ENCODE measurements at places on chromosomes 13 and 19.

- DNase-seq, result no peak
These were observed 20.7 kb downstream of the NDFIP2 start for GRCh38 chr13:79501538-79502232.

DNA sequence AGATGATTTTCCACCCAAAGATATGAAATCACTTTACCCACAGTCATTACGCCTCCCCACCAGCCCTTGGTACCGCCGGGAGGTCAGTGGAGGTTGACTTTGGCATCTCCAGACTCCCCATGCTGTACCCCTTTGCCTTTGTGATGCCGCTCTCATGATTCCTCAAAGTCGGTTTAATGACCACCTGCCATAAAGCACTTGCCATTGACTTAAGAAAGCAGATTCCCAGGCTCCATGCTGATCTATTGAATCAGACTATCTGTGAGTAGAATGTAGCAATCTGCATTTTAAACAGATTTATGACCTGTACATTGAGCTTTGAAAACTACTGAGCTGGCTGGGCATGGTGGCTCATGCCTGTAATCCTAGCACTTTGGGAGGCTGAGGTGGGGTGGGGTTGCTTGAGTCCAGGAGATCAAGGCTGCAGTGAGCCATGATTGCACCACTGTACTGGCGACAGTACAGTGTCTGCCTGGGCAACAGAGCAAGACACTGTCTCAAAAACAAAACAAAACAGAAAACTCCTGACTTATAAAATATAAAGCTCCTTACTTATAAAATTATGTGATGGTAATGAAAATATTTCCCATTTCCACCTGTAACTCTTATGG, 235.2 kb downstream of the KLF5 start:
- no peak for DNase-seq

DNA sequence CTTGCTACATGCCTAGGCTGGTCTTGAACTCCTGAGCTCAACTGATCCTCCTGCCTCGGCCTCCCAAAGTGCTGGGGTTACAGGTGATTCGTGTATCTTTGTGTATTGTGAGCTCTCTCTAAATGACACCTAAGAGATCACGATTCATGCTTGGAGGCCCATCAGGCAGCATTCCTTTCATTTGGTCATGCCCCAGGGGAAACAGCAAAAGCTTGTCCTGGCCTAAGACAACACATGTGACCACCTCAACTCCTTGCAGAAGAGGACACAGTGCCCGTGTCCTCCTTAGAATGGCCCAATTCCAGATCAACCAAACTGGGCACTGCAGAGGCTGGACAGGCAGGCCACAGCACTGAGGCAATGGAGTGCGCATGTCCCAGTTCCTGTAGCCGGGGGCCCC, 32.5 kb downstream of the ZC3H4 start:
- DNase-seq, result no peak

DNA sequence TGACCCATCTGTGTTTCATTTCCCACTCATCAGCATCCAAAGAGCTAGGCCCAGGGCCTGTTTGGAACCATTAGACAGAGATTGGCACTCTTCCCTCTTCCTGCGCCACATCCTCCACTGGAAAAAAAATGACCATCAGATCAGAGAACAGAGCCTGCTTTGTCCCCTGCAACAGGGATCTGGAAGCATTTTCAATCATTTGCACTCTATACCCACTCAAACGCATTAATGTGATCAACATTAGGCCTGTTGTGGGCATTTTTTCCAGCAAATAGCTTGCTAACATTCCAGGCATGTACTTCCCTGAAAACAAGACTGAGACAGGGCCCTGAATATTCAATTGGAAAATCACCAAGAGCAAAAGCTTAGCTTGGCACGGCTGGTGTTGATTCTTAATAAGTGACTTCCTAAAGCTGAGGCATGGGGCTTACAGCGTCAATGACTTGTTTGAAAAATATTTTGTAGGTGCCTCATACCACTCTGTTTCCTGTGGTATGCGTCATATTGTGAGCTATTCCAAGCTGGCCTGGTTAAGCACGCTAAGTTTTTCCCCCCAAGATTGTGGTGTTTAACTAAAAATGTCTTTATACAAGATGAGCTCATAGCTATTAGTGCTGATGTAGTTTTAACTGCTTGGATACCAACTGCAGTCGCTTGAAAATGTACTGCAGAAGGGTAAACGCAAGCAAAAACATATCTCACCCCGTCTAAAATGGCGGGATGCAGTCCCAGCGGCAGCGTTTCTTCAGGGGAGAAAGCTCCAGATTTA, 404.4 kb downstream of the SPRY2 start:
- DNase-seq, result no peak

DNA sequence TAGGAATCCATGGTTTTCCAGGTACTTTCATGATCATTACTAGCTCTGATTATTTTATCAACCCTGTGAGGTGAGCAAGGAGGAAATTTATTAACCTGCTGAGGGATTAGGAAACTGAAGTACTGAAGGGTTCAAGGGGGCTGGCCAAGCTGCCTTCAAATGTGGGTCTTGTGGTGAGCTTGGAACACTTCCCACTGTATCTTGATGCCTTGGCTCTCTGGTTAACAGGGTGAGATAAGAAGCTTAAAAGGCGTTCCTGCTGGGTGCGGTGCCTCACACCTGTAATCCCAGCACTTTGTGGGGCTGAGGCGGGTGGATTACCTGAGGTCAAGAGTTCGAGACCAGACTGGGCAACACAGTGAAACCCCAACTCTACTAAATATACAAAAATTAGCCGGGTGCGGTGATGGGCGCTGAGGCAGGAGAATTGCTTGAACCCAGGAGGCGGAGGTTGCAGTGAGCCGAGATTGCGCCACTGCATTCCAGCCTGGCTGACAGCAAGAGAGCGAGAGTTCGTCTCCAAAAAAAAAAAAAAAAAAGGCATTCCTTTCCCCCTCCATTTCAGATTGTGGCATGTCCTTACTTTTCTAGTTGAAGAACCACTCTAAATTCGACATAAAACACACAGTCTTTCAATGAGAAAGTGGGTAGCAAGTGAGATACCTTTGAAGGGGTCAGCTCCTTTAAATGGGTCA, 70.2 kb downstream of the KLF2 start:
- DNase-seq, result no peak

DNA sequence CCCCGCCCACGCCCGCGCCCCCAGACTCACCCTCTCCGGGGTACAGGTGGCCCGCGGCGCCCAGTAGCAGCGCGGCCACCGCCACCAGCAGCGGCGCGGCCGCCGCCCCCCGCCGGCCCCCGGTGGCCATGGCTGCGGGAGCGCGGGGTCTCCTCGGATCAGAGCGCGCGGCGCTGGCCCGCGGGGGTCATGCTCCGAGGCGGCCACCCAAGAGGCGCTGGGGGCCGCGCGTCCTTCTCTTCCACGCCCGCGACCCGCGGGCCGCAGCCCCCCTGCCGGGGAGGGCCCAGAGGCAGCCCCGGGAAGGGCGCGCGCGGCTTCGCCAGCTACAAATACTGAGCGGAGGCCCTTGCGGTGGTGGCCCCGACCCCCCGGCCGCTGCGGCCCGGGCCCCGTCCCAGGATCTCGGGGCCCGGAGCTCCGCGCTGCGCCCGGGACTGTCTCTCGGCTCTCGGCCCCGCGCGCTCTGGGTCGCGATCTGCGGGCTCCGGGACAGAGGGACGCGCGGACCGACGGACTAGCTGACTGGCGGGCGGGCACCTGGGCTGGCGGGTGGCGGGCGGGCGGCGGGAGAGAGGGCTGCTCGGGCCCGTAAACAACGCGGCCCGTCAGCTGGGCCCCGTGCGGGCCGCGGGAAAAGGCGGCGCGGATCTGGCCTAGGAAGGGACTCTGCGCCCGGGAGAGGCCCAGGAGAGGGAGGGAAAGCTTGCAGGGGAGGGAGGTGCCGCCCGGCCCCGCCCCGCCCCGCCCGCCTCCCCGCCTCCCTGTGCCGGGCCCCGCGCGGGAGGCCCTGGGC, at the start of gene INSR:
Gene INSR, minus strand, starts transcription at position 653 of the 796 bp plus-strand sequence. Its CDS starts 523 bp downstream, at position 130.
- DNase-seq, result peak; percentile 89

DNA sequence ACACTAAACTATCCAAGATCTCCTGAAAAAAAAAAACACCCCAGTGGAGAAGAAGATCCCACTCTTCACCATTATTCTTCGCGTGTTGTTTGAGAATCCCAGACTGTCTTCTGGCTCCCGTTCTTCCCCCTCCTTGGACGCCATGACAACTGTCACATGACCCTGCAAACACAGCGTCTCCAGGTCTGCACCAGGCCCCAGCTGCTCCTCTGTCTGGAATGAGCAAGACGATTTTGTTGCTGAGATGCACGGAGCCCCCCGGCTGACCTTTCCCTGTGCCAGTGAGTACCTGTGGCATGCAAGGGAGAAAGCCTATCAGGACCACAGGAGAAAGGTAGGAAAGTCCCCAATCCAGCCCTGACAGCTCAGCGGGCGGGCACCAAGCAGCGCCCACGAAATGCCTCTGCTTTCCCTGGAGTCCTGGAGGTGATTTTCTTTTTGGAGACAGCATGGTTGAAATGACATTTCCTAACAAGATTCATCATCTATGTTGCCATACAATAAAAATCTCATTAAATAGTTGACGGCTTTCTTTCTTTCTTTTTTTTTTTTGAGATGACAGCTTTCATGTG, at the start of gene CFAP97D2:
Gene CFAP97D2, plus strand, starts transcription at position 171 of the 572 bp plus-strand sequence. Its CDS starts 74 bp downstream, at position 245.
- no peak for DNase-seq

DNA sequence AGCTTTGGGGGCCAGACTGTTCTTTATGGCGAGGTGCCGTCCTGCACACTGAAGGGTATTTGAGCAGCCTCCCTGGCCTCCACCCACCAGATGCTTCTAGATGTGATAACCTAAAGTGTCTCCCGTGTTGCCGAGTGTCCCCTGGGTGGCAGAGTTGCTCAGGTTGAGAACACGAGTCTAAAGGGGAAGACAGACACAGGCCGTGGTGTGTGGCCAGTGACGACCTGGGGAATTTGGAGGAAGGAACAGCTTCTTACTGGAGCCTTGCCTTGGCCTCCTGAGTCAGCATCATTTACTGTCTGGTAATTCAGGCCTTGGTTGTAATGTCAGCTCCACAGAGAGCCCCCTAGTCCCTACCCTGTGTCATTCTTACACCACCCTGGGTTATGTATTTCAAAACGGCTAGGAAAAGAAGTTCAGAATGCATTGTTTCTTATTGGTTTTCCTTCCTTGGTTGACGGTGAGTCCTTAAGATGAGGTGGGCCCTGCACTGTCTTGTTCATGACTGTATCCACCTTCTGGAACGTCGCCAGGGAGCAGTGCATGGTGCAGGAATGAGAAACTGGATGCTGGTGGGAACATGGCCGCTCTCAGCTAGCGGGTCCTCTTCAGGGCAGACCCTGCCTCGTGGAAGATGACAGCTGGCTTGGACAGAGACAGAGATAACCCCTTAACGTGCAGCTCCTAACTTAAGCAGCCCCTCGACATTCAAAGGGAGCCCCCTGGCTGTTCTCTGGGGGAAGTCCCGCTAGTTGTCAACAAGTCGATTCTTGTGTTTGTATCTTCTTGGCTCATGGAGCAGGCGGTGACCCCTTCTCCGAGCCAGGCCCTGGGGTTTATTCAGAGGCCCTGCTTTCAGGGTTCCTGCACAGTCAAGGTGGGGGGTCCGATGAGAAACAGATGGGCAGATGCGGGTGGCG, 7.2 kb downstream of the SIN3B start:
- DNase-seq, result no peak

GRCh38 chr19:46303322-46303690, 6.5 kb downstream of the HIF3A start:
- DNase-seq, result no peak

DNA sequence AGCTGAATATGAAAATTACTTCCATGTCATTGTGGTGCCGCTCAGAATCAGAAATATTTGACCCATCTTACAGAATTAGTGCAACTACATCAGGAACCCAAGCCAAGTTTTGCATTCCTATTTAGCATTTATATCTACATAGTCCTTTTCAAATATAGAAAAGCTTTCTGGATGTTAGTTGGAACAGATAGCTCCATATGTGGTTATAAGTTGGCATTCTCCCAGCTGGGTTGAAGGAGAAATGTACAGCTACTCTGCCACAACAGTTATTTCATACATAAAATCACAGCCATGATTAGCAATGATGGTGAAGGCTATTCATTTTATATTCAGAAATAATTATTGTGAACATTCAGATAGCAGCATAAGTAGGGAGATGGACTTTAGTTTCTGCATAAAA, 28.2 kb downstream of the HPN start:
- DNase-seq, result no peak

- no peak for DNase-seq
These were observed 61.3 kb downstream of the IPO5 start for GRCh38 chr13:98014766-98015165.

DNA sequence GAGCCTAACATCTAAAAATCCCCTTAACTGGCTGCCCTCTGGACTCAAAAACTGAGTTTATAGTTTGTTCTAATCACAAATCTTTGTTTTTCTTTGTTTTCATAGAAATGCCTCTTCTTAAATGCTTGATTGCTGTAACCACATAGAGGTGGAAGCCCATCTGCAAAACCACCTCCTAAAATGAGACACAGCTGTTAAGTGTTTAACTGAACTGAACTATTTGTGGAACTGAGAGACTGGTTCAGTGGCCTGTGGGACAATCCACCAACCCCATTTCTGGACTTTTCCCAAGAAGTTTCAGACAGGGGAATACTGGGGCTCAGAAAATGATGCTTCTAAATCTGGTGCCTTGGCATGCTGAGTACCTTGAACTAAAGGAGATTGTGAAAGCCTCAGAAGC, 50.9 kb upstream of the TM9SF2 start:
- DNase-seq, result no peak

DNA sequence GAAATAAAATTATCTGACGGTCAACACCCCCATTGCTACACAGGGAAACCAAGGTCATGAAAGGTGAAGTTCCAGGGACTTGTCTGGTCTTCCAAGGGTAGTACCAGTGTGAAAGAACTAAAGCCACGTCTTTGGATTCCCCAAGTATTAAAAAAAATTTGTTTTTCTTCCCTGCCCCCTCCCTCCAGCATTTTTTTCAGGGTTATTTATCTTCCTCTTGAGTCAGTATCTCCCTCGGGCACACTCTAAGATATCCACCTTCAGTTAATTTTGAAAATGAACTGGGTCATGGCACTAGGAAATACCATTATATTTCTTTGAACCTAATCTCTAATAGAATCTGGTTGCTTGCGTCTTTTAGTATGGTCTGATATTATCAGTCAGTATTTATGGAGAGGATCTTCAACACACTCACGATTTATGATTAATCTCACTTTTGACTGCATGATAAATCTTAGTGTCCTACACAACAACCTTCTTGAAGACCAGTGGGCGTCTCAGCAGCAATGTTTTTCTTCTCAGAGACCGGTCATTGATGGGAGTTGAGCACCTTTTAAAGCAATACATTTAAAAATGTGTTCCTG, 9.1 kb downstream of the ATP8A2 start:
- no peak for DNase-seq

DNA sequence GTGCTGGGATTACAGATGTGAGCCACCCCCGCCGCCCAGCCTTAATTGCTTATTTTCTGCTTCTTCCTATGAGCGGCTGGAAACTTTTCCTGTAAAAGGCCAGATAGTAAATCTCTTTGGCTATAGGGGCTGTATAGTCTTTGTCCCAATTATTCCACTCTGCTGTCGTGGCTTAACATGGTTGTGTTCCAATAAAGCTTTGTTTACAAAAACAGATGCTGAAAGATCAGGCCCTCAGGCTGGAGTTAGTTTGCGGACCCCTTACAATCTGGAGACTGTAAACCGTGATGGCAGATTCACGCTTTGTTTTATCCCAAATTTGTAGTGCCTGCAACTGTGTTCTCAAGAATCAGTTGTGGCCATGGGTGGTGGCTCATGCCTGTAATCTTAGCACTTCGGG, 10.7 kb downstream of the KCNC3 start:
- DNase-seq, result no peak
